Liver (tissue), 10 donors: ENCODE measurements at places on chromosomes 1 and 21. TPM values are rescaled to one million over a fixed set of nuclear protein-coding genes. Genes with fewer than 3 reads are reported as not detected.
A peak's percentile ranks its signal among the peaks of the same experiment; 100 is the strongest.

DNA sequence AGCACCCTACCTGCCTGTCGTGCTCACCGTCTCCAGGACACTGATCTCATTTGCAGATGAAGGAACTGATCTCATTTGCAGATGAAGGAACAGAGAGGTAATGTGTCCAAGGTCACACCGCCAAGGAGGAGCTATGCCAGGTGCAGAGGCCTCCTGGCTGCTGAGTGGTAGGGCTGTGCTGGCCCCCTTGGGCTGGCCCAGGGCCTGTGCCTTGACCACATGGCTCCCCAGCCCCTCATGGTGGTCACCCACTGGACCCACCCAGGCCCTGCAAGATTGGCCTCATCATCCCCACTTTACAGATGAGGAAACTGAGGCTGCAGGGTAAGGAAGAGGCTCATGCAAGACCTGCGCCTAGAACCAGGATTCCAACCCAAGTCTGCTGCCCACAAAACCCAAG is 628.3 kb downstream of the MATN1 start:
- no peak overlapping the region for H3K4me3 ChIP-seq
- DNase-seq, result no peak
- H3K27me3 ChIP-seq, result no peaks in the 10 kb centered on the region
- no peak overlapping the region for H3K27ac ChIP-seq

- H3K4me3 ChIP-seq, result no peak overlapping the region
- no peaks in the 10 kb centered on the region for H3K36me3 ChIP-seq
- H3K27ac ChIP-seq, result no peak overlapping the region
- DNase-seq, result no peak
- H3K4me1 ChIP-seq, result peaks cover 54% of the 10 kb centered on the region
These were observed 44.9 kb downstream of the ACOT7 start for GRCh38 chr1:6348511-6349191.

DNA sequence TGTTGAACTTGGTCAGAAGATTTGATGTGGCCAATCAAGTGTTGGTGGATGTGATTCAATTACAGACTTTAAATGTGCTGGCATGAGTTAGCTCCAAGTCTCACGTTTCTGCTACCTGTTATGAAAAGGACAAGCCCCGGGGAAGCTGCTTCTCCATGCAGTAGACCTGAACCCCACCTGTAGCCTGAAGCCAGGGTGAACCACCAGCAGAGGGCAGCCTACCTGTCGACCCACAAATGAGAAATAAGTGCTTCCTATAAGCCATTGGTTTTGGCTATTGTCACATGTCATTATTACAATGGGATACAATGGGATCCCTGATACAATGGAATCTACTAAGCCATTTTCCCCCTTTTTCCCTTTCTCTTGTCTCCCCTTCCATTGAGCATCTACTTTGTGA is 230.2 kb downstream of the PRDM2 start:
- no peak overlapping the region for H3K27ac ChIP-seq
- H3K4me1 ChIP-seq, result no peaks in the 10 kb centered on the region
- no peaks in the 10 kb centered on the region for H3K36me3 ChIP-seq
- no peaks in the 10 kb centered on the region for H3K27me3 ChIP-seq
- no peak overlapping the region for H3K4me3 ChIP-seq

- H3K27me3 ChIP-seq, result no peaks in the 10 kb centered on the region
- H3K4me1 ChIP-seq, result no peaks in the 10 kb centered on the region
- no peaks in the 10 kb centered on the region for H3K36me3 ChIP-seq
These were observed 23.2 kb upstream of the CAMTA1 start for GRCh38 chr1:6762060-6762459.

GRCh38 chr1:172699695-172700227 is 40.9 kb downstream of the FASLG start:
- H3K4me1 ChIP-seq, result no peaks in the 10 kb centered on the region
- no peaks in the 10 kb centered on the region for H3K36me3 ChIP-seq
- no peak for DNase-seq
- H3K27me3 ChIP-seq, result no peaks in the 10 kb centered on the region
- no peak overlapping the region for H3K27ac ChIP-seq

- DNase-seq, result no peak
- no peaks in the 10 kb centered on the region for H3K27me3 ChIP-seq
- H3K4me3 ChIP-seq, result no peak overlapping the region
- no peaks in the 10 kb centered on the region for H3K4me1 ChIP-seq
- no peaks in the 10 kb centered on the region for H3K36me3 ChIP-seq
These were observed 38.0 kb upstream of the SERBP1 start for GRCh38 chr1:67468066-67468718.

DNA sequence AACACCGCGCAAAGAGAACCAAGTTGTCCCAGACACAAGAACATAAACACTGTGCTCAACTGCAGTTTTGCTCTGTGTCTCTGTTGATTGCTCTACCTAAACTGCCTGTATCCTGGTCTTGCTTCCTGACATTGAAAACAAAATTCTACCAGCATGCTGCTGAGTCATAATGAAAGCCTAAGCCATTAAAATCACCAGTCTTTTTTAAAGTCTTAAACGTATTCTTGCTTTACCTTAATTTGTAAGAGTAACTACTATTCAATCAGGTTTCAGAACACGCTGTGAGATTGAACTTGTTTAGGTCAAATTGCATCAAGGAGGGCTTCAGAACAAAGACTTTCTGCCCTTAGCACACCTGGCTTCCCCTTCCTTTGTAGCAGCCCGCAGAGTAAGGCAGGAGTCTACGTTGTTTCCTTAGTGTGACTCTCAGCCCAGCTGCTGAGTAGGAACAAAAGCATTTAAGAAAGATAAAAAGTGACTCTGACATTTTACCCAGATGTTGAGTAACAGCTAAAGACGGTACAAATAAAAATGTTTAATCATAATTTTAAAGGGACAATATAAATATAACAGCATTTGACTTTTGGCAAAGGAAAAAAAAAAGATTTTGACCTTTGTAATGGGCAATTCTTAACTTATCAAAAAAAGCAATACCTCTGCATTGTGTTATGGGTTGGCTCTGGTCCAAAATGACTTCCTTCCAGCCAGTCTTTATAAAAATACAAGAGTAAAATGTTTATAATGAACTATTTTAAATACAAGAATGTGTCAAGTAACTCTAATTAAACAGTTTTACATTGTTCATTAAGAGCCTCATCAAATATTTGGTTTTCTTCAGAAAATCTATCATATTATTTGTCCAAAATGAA is 186.9 kb upstream of the ADGRL4 start:
- no peak overlapping the region for H3K4me3 ChIP-seq
- H3K27me3 ChIP-seq, result peaks cover 4% of the 10 kb centered on the region
- H3K27ac ChIP-seq, result no peak overlapping the region
- H3K36me3 ChIP-seq, result no peaks in the 10 kb centered on the region
- no peak for DNase-seq

GRCh38 chr1:187928288-187928687 is 1099.5 kb downstream of the PLA2G4A start:
- H3K4me3 ChIP-seq, result no peak overlapping the region
- DNase-seq, result no peak
- no peak overlapping the region for H3K27ac ChIP-seq
- H3K36me3 ChIP-seq, result no peaks in the 10 kb centered on the region
- peaks cover 18% of the 10 kb centered on the region for H3K4me1 ChIP-seq

GRCh38 chr1:65056234-65056633 is 89.9 kb upstream of the JAK1 start:
- H3K36me3 ChIP-seq, result peaks cover 16% of the 10 kb centered on the region
- H3K4me1 ChIP-seq, result peaks cover 4% of the 10 kb centered on the region
- no peak overlapping the region for H3K4me3 ChIP-seq
- DNase-seq, result no peak
- H3K27me3 ChIP-seq, result no peaks in the 10 kb centered on the region

- no peak overlapping the region for H3K27ac ChIP-seq
- H3K36me3 ChIP-seq, result no peaks in the 10 kb centered on the region
- no peaks in the 10 kb centered on the region for H3K4me1 ChIP-seq
- H3K4me3 ChIP-seq, result no peak overlapping the region
These were observed 122.9 kb upstream of the ERG start for GRCh38 chr21:38621132-38621531.

DNA sequence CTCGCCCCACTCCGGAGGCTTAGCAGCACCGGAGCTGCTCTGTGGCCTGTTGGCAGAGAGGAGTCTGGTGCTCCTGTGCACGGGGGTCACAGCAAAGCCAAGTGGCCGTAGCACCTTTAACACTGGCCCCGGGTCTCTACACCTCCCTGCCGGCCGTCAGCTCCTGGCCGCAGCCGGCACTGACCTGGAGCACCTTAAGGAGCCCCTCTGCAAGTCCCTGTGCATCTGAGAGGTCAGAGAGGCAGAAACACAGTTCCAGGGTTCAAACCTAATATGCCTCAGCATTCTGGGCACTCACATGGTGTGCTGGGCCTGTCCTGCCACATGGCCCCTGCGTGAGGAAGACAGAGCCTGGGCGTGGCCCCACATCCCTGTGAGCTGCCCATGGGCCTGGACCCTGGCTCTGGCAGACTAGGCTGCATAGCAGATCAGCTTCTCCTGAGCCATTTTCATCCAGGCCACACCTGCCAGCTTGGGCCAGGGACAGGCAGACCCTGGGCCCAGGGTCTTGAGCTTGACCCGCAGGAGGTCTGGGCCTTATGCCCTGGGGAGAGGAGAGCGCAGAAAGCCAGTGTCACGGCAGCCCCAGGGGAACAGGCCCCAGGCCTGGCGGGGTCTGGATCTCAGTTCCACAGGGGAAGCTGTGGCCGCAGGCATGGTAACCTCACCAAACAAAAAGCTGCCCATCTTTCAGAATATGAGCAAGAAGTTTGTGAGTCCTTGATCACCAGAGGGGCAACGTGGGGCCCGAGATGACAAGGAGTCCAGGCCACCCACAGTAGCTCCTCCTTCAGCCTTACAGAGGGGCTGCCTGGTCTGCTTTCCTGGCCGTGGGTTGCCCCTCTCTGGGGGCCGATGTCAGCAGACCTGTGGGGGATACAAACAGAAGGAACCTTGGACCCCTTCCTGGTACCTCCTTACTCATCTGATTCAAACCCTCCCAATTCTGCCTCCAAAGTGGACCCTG is 146.0 kb upstream of the COL6A1 start:
- H3K36me3 ChIP-seq, result no peaks in the 10 kb centered on the region
- H3K27me3 ChIP-seq, result no peaks in the 10 kb centered on the region
- H3K27ac ChIP-seq, result no peak overlapping the region

DNA sequence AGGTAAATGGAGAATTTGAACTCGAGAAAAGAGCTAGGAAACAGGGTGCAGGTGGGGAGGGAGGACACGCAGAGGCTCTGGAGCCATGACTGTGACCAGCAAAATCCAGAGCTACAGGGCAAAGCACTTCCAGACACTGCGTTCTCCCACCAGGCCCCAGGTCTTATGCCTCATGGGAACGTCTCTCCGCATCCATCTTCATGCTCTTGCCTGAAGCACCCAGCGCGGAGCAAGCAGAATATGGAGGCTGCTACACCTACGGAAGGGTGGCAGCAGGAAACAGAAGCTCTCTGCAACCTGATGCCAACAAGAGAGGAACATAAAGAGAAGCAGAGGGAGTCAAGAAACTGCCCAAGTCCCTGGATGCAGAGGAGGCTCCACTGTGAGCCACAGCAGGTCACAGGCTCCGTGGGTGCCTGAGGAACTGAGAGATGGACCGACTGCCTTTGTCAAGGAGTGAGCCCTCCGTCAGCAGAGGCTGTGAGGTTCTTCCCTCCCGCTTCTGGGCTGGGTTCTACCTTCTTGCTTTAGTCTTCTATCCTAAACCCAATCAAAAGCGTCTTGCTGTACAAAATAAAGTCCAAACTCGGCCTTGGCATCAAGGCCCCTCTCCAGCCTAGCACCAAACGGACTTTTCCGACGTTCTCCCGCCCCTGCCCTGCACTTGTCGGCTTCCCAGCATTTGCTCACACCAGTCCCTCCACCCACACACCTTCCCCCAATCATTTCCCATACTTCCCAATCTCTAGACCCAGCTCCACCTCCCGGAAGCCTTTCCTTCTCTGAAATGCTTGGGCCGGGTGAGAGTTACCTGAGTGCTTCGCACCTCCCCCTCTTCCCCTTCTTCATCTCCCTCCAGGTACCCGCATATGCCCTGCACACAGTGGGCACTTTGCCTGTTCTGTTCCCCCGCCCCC is 930 bp downstream of the DHCR24 start:
- H3K27me3 ChIP-seq, result no peaks in the 10 kb centered on the region
- peaks cover 53% of the 10 kb centered on the region for H3K4me1 ChIP-seq
- H3K4me3 ChIP-seq, result peak overlapping the region; percentile 94
- no peak for DNase-seq

DNA sequence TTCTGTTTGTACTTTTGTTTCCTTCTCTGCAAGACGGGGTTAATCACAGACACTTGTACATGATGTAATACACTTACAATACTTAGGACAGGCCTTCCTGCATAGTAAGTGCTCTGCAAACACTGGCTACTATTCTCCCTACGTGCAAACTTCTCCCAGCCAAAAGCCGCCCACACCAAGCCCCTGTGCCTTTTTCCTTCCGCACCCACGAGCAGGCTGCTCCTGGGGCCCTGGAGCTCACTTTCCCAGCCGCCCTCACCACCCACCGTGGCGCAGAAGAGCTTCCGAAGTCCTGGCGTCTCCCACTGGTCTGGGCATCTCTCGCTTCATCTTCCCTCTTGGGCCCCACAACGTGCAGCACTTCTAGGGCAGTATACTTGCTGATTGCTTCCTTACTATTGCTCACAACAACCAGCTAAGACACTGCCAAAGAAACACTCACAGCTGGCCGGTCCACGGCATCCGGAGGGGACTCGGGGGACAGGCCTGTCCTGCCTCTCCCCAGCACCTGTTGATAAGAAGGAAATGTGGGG is 22.5 kb upstream of the GPR157 start:
- no peak overlapping the region for H3K27ac ChIP-seq
- no peaks in the 10 kb centered on the region for H3K36me3 ChIP-seq
- DNase-seq, result no peak

DNA sequence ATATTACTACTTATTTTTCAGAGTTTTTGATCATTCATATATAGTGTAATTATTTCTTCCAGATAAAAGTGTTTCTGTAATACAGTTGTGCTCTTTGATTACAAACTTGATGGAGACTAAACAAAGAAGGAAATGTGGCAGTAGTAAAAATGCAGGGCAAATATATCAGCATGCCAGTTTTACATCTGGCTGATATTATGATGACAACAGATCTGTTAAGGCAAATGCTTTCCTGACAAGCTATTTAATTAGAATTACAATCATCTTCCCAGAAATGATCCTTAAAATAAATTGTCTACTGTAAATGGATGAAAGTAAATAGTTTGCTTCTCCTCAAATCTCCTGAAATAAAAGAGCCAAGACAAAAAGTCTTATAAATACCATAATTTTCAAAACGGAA is 1659.8 kb downstream of the BRINP3 start:
- H3K36me3 ChIP-seq, result no peaks in the 10 kb centered on the region
- H3K4me1 ChIP-seq, result no peaks in the 10 kb centered on the region

GRCh38 chr1:22188914-22189313 is 46.0 kb upstream of the WNT4 start:
- H3K4me1 ChIP-seq, result no peaks in the 10 kb centered on the region

- no peak for DNase-seq
- no peaks in the 10 kb centered on the region for H3K27me3 ChIP-seq
- no peak overlapping the region for H3K4me3 ChIP-seq
- H3K4me1 ChIP-seq, result no peaks in the 10 kb centered on the region
- no peak overlapping the region for H3K27ac ChIP-seq
These were observed 53.6 kb downstream of the OLFML2B start for GRCh38 chr1:161970036-161970435.

The HFM1 gene
- 2.8 TPM for total RNA-seq

The RPTN gene
- total RNA-seq, result not detected

The CELA2A gene
- total RNA-seq, result not detected

The KRTAP12-2 gene
- not detected for total RNA-seq

The CRB1 gene
- total RNA-seq, result not detected

The PRDM16 gene
- 0.05 TPM for total RNA-seq

The SPRR4 gene
- total RNA-seq, result not detected

The OR2M3 gene
- total RNA-seq, result not detected
